SK-MEL-5 (cell line): ENCODE measurements at places on chromosomes 2 and 18. TPM values are rescaled to one million over a fixed set of nuclear protein-coding genes. Genes with fewer than 3 reads are reported as not detected.

Gene ABHD1
- 1.1 and 1.5 TPM in 2 replicates for total RNA-seq

GRCh38 chr2:179580378-179581146 lies 280.9 kb downstream of the ZNF385B start:
- DNase-seq, result no peak

- no peak for DNase-seq
Observed at GRCh38 chr2:7052404-7052803, 135.2 kb downstream of the RNF144A start.

Gene STEAP3
- total RNA-seq, result 6.0 and 8.5 TPM in 2 replicates

DNA sequence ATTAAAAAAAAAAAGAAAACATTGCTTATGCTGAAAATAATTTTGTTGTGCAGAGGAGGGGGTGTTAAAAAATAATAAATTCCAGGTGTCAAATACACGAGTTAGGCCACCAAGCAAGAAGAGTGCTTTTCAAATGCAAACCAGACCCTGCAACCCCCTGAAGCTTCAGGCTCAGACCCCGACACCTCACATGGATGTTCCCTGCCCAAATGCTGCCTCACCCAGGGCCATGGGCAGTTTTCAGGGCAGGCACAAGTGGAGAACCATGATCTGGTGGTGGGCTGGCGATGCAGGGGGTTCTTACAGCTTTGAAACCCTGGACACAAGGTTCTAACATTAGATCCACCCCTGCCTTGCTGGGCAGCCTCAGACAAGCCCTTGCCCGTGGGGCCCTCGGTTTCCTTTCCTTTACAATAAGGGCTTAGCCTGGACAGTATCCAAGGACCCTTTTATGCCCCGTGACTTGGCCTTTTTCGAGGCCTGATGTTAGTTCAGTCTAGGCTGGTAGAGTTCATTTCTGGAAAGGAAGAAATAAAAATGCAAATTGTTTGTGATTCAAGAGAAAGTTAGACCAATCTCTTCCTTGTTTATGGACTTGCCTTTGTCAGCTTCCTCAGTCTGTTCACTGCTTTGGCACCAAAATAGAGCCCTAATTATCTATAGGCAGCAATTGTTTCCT lies 168.7 kb downstream of the DDX1 start:
- no peak for DNase-seq

- peak; percentile 49 for DNase-seq
Observed at GRCh38 chr2:134988994-134989605, 58.1 kb downstream of the MAP3K19 start.

DNA sequence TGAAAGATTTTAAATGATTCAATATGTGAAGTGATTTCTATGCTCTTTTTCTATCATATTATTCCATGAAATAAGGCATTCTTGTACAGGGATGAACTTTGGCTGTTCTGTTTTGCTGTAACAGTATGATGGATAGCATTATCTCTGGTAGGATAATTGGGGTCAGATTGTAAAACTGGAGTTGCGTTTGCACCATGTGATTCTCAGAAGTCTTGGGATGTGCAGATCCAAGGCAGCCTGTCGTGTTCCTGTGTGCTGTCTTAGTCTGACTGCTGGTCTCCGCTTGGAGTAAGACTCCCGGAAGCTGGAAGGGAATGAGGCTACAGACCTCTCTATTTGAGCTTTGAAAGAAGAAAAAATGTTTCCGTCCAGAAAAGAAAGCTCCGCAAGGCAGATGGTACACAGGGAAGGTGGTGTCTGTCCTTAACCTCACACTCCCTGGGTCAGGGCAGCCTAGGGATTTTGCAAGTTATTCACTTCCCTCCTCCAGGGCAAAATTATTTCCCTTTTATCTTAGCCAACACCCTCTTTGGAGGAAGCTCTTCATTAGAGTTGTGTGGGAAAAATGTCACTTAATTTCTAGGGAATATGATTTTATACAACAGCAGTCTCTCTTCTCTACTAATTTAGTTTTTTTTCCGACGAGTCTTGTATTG lies 250.6 kb downstream of the PTPRM start:
- no peak for DNase-seq

DNA sequence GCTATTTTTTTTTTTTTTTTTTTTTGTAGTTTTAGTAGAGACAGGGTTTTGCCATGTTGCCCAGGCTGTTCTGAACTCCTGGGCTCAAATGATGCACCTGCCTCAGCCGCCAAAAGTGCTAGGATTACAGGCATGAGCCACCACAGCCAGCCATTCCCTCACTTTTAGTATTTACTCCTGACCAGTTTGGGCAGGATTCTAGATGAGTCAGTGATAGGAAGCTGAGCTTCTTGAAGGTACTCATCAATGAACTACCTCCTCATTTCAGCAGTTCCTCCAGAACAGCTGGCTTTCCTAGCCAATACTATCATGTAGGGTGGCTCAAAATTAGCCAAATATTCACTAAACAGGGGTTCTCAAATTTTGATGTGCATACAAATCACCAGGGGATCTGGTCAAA lies 57.2 kb downstream of the CYBRD1 start:
- DNase-seq, result no peak

DNA sequence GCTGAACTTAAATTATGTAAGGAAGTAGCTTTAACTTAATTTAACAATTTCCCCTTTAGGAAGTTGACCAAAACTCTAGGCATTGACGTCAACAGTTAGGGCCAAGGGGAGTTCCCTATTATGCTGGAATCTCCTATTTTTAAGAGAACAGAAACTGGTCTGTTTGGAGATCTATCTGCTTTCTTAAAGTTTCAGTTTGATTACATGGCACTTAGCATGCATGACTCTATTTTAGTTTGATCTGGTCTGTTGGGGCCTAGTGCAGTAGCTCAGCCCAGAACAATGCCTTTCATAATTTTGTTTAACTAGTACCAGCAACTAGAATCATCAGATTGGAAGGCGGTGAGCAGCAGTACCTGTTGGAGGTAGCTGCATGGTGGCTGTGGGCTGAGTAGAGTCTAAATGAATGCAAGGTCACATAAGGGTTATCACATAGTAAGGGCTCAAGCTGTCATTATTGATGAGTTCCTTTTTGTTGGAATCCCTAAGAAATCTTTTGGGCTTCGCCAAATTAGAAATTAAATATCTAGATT lies 60.5 kb upstream of the ZNG1B start:
- DNase-seq, result peak; percentile 34

Gene UGT1A4
- total RNA-seq, result not detected in 2 replicates

DNA sequence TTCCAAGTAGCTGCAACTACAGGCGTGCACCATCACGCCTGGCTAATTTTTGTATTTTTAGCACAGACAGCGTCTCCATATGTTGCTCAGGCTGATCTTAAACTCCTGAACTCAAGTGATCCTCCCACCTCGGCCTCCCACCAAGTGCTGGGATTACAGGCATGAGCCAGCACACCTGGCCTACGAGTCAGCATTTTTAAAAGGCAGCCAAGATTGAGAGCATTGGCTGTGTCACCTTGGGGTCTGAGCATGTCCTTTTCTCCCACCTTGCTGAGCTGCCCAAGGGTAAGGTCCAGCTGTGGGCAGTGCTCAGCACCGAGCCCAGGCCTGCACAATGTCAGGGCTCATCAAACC lies 142.8 kb upstream of the LMAN1 start:
- no peak for DNase-seq
